Ureter (tissue), 1 donor: ENCODE measurements at places on chromosomes 6 and 20.

DNA sequence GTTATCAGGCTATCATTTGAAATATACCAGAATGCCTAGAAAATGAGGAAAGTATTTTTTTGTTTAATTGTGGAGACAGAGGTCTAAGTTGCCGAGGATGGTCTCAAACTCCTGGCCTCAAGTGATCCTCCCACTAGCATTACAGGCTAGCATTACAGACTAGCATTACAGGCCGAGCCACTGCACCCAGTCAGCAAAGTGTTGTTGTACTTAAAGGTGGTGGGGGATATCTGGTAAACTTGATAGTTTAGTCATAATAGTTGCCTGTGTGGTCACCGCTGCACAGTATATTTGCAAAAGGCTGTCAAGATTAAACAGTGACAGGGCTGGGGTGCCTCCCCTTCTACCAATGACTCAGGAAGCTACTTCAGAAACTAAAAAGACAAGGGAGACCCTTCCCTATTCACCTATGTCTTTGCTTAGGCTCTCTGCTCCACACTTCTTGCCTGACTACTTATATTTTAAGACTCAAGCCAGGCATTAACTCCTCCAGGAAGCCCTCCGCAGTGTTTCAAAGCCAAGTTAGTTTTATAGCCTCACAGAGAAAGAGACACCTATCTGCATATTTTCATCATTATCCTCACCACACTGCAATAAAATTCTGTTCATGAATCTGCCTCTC lies 3.1 kb upstream of the AKIRIN2 start:
- DNase-seq = no peak

- DNase-seq = no peak
These were observed 201.0 kb downstream of the PRL start for GRCh38 chr6:22095836-22096235.

DNA sequence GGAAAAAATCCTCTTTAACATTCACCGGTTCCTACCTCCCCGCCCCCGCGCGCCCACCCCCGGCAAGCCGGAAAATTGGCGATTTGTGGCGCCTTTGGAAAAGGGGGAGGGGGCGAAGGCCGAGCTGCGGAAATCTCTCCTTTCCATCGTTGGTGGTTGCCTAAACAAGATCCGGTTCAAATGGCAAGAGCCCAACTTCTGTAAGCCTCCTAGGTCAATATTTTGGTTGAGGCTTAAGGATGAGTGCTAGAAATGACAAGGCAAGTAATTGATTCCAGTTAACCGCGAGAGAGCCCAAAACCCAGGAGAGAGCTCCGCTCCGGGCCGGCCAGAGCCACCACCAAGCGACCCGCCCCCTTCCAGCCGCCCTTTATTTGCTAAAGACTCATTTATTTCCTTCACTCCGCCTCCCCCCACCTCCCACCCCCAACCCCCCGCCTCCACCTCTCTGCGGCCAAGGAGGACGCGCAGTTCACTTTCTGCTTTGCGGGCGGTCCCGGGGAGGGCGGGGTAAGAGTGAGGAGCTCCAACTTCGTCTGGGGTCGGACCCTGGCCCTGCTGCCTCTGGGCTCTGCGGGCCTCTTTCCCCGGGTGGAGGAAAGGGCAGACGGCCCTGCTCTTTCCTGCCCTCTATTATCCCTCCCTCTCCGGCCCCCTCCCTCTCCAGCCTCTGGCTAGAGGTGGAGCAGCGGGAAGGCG lies 838 bp upstream of the NKX2-2 start:
- DNase-seq = no peak

DNA sequence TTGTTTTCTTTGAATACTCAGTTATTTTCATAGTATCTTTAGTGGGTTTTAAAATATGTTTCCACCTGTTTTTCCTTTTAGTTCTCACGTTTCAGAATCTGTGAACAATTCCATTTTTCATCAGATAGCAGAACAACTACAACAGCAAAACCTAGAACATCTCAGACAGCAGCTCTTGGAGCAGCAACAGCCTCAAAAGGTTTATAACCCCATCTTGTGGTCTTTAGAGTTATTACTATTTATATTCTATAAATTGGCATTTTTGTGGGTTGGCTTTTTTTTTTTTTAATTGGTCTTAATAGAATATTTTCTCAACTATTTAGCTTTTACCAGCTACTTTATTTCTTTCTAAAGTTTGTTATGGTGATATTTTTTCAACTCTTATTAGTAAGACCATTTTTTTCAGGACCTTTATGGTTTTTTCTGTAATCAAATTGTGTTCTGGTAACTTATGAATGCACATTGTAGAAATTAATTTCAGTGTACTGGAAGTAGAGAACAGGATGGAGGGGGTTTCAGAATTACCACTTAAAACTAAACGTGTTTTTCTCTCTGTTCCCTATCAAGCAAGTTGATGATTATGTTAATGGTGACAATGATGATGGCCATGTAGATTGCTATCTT lies 72.2 kb downstream of the SCAF8 start:
- no peak for DNase-seq

- DNase-seq = no peak
These were observed 297.1 kb downstream of the DHX35 start for GRCh38 chr20:39259010-39259803.

DNA sequence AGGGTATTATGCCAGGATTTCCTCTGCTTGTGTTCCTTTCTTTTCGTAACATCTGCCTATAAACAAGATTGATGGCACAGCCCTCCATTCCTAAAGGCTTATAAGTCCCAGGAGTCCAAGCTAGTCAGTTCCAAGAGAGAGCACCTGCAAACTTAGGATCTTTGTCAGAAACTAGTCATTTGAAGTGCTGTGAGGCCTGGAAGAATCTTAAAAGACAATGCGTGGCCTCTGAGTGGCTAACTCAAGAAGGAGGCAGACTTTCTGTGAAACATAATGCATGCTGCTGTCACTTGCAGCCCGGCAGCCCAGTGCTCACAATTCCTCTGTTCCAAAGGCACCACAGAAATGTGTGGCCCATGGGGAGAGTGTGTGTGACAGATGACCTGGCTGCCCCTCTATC lies 135.0 kb upstream of the SUPT3H start:
- DNase-seq = no peak

DNA sequence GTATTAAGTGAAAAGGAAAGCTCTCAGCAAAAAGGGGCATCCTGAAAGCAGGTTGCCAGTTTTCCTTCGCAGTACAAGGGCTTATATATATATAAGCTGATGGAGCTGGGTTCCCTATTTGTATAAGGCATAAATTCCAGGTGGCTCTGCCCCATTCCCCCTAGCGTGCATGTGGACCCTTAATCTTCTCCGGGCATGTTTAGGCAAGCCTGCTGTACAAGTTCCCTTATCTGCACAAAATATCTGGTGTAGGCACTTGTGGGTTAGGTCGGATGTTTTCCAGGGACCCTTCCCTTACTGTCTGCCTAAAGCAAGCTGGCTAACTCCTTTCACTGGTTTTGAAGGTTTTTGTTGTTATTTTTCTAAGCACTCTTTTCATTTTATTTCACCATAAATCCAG lies 140.7 kb downstream of the FUT9 start:
- no peak for DNase-seq

DNA sequence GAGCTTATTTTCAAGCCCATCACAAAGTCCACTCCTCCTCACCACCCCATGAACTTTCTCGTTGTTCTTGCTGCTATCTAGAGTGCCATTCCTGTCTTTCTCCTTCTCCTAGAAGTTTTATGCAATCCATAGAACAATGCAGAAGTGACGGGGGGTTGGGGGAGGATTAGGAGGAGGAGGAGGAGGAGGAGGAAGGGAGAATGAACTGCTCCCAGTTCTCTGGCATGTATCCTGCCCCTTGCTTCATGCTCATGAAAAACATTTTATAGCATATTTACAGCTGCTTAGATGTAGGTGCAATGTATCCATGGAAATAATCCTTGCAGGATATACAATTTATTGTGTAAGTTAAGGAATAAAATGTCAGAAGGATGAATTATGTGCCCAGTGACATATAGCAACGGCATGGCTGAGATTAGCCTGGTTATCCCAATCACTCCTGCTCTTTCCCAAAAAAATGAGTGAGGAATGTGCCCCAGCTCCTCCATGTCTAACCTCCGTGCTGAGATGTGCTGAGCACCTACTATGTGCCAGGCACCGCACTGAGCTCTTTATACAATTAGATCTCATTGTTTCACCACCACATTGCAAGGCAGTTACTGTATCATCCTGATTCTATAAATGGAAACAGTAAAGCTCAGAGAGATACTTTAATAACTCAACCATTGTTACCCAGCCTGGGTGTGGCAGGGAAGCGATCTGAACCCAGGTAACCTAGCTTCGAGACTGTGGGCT lies 41.6 kb upstream of the TFAP2C start:
- no peak for DNase-seq

GRCh38 chr20:31822421-31823330 lies 3.5 kb downstream of the MYLK2 start:
- peak; percentile 80 for DNase-seq

DNA sequence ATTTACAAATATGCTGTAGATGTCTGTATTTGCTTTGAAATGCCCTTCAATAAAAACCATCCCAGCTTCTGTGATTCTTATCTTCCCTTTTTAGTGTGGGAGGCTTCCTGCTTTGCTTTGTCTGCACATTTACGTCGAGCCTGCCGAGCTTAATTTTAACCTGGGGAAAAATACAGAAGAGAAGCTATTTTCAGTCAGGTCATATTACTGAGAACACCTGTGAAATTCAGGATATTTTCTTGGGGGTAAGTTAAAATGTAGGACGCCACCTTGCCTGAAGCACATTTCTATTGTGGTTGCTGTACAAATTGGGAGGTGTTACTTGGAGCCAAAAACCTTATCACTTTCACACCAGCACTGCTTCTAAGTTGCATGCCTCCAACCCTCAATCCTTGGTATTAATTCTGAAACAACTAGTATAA lies 43.6 kb upstream of the FUCA2 start:
- DNase-seq = no peak

- DNase-seq = no peak
These were observed 95.8 kb downstream of the TMEM242 start for GRCh38 chr6:157227202-157228166.

- DNase-seq = no peak
These were observed 32.0 kb downstream of the QKI start for GRCh38 chr6:163446549-163446948.

- no peak for DNase-seq
These were observed 15.8 kb downstream of the ADNP start for GRCh38 chr20:50915424-50915823.

- DNase-seq = no peak
These were observed 28.5 kb upstream of the KIF6 start for GRCh38 chr6:39753725-39754045.

- DNase-seq = no peak
These were observed 9.2 kb downstream of the PEDS1 start for GRCh38 chr20:50144362-50144761.

DNA sequence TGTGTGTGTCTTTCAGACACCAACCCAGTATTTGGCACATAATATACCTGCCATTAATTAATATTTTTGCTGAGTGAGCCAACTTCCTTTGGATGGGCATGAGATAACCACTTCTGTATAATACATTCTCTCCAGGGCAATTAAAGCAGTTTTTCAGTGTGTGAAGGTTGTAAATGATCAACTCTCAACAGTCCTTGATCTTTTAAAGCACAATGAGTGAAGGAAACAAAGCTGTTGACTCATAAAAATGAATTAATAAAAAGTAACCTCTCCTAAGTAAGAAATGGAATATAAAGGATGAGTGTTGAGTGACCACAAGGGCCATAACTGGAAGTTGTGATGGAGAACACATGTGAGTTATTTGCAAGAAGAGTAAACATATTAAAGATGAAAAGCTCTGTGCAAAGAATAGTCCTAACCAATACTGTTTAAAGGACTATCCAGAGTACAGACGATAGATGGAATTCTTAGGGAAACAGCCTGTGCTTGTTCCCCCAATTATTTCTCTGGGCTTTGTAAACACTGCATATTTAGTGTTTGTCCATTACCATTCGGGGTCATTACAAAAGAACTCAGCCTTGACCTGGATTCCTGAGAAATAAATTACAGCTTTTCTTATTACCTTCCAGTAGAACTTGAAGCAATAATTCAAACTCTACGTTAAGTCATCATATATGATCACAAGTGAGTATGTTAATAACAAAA lies 446.2 kb downstream of the PLCB1 start:
- no peak for DNase-seq

DNA sequence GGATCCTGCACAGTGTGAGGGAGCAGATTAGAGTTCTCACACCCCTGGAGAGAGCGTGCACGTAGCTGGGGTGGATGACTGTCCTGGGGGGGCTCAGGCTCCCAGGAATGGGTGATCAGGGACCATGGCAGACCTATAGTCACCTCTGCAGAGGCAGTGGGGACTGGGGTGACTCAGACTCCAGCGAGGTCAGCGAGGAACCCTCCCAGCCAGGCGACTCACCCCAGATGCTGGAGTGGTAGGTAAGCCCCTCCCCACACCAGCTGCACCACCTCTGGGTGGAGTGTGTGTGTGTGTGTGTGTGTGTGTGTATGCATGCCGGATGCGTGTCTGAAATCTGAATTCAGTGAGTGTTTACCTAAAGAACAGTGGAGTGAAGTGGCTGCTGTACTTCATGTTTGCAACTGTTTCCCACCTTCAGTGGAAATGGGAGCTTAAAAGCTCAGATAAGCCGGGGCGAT lies 17.4 kb upstream of the GTSF1L start:
- no peak for DNase-seq

- DNase-seq = no peak
These were observed 96.2 kb upstream of the MPC1 start for GRCh38 chr6:166478782-166479592.

DNA sequence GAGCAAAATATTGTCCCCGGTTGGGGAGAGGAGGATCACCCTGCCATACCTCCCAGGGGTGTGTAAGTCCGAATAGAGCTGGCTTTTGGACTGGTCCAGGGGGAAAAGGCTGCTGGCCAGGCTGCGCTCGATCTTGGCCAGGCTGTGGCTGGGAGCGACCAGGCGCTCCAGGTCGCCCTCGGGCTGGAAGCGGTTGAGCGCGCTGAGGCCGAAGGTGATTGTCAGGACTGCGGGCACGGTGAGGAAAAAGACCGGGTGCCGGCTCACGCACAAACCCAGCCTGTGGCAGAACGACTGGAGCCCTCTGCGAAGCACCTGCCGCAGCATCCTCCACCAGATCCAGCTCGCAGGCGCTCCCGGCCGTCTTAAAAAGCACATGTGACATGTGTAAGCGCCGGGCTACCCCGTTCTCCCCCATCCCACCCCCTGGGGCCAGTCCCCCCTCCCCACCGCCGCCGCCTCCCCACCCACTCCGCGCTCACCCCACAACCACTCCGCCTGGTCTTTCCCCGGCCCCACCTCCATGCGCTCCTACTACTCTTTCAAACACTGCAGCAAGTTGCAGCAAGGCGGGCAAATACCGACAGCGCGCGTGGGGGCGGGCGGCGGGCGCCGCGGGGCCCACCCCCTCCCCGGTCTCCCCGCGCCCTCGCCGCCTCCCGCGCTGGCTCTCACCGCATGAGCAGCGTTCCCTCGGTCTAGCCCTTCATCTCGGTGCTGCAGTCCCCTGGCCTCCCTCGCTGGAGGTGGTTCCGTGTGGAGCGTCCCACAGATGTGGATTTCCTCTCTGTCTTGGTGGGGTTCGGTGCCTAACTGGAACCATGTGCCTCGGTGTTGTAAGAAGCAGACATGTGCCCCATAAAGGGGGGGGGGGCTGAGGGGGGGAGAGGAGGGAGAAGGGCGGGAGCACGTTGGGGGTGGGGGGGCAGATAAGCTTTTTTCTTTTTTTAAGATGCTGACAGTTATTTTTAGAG lies 42.4 kb downstream of the PTCHD4 start:
- DNase-seq = no peak

- no peak for DNase-seq
These were observed 325.6 kb downstream of the BTBD3 start for GRCh38 chr20:12243327-12243726.
